GF-D8 (cell line): ENCODE measurements at places on chromosomes 3 and 15.

- no peak for DNase-seq
Measured at GRCh38 chr3:66115858-66116654, 77.3 kb upstream of the MAGI1 start.

GRCh38 chr3:49248840-49249227 lies 28.2 kb downstream of the C3orf62 start:
- DNase-seq: peak; percentile 84

DNA sequence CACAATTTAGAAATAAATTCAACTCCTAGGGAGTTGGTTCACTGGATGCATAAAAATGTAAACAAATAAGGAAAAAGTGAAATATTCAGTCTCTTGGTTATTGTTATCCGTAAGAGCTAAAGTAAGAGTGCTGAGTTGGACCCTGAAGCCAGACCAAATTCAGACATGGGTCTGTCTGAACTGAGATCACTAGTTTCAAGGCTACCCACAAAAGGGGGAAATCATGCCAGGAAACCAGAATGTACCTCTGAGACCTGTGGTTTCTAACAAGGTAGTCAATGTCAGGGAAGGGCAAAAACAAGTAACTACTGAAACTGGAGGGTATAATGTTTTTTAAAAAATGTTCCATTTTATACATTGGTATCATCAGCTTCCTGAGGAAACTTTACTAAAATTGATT lies 35.2 kb upstream of the GOLGA6L2 start:
- no peak for DNase-seq

DNA sequence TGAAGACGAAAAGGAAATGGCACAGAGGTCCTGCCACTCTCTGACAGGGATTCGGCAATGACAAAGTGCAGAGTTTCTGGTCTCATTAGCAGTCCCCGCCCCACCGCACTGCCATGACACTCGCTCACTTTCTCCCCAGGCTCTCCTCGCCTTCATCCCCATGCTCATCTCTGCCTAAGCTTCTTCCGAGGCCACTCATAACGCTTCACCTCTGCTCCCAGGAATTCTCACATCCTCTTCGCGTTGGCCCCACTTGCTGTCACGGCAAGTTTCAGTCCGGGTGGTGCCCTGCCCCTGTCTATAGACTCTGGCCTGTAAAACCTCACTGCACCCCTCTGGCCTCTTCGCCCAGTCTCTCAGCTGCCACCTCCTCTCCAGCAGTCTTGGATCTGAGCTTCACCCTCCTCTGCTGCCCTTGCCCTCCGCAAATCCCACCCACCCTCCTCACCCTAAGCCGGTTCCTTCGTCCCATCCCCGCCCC lies 654 bp downstream of the RUBCN start:
- no peak for DNase-seq

DNA sequence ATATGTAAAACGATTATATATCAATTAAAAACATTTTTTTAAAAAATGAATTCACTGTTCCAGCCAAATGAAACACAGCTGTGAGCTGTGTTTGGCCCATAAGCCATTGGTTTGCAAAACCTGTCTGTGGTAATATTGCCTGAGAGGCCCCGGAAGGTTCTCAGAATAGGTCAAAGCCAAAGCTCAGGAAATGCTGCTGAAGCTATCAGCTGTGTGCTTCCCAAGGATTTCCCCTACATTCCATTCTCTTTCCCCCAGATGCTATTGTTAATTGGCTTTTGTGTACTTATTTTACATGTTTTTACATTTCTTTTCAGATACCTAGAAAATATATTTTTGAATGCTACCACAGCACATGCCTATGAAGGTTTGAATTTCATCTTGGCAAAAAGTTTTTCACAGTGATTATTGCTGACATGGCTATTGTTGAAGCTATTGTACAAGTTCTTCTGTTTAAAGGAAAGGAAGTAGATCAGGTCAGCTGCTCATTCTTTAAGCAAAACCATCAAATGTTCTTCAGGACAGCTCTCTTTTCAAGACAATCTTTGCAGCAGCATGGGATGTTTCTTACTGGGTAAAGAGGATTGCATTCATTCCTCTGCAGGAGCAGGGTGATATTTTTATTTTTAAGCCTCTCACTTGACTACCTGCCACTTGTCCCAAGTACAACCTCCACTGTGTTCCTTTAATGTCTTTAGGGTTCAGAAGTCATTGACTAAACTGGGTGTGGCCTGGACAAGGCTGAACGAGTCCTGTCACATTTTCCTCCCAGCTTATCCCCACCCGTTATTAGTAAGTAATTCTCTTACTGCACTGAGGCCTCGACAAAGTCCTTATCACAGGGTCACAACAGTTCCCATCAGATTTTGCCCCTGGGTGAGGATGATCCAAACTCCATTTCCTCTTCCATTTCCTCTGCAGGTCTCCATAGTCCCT lies 26.3 kb upstream of the BNC1 start:
- no peak for DNase-seq

- DNase-seq: no peak
Measured at GRCh38 chr15:29853211-29853987, 31.1 kb upstream of the TJP1 start.

DNA sequence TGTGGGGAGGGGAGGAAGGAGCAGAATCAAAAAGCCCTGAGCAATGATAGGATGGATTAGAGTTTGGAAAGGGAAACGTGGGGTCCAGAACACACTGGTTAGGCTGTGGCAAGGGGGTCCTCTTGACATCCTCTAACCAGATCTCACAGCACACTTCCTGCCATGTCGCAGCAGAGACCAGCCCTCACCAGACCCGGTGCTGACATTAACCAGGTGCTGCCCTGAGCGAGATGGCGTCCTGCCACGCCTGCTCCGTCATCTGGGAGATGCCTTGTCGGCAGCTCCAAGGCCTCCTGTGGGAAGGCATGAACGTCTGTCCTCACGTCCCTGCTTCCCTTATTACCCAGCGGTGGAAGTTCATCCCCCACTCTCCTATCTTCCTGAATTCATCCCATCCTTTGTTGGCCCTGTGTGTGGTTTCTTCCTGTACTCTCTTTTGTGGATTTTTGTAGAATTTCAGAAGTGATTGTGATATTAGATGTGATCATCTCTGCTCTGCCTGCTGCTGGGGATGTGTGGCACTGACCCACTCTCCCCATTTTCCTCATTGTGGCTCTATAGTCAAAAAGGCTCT lies 29.4 kb upstream of the MYZAP start:
- DNase-seq: no peak

DNA sequence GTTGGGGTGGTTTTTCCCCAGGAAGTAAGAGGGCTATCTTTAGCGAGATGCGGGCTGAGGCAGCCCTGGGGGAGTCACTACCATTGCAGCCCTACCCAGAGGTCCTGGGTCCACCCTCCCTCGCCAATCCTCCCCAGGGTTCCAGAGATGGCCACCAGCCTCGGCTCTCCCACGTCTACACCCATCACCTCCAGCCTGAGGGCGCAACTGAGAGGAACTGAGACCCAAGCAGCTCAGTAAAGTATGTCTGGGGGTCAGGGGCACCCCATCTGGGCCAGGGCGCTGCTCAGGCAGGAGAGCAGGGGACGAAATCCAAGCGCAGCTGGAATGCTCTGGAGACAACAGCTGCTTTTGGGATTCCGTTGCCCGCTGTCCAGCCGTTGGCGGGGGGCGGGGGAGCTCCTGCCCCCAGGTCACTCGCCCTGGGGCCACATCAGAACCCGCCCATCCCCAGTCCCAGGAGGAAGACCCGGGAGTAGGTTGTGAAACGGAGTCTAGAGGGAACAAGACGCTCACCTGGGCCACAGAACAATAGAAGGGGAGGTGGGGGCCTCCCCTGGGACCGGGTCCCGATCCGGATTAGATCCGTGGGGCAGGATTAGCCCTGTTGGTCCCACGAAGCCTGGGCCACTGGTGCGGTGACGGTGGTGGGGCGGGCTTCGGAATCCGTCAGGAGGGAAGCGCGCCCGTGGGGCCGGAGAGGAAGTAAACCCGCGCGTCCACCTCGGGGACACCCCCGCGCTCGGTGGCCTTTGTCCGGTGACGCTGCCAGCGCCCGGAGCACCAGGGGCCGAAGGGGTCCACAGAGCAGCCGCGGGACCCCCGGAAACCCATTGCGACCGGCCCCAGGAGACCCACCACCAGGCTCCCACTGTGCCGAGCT lies 1.4 kb upstream of the NDUFAF3 start:
- peak; percentile 51 for DNase-seq

- no peak for DNase-seq
Measured at GRCh38 chr3:135503760-135504686, 461.5 kb upstream of the PPP2R3A start.

DNA sequence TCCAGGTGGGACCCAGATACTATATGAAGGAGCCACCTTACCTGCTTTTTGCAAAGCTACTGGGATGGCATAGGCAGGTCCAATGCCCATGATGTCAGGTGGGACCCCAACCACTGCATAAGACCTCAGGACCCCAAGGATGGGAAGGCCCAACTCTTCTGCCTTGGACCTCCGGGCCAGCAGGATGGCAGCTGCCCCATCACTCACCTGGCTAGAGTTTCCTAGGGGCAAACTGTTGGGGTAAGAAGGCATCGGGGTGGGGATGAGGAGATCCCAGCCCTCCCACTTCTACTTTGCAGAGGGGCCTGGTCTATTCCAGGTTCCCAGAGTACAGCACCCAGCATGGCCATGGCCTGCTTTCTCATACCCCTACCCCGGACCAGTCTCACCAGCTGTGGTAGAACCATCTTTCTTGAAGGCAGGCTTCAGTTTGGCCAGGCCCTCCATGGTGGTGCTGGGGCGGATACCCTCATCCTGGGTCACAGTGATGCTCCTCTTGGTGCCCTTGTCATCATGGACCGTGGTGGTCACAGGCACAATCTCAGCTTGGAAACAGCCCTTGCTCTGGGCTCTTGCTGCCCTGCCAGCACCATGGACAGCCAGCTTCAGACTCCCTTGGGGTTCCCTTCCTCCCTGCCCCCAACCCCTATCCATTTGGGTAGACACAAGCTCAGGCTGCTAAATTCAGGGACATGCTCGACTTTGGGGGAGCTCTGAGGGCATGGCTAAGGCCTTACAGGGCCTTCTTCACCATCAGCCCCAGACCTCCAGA lies 10.6 kb downstream of the ACAA1 start:
- DNase-seq: no peak

DNA sequence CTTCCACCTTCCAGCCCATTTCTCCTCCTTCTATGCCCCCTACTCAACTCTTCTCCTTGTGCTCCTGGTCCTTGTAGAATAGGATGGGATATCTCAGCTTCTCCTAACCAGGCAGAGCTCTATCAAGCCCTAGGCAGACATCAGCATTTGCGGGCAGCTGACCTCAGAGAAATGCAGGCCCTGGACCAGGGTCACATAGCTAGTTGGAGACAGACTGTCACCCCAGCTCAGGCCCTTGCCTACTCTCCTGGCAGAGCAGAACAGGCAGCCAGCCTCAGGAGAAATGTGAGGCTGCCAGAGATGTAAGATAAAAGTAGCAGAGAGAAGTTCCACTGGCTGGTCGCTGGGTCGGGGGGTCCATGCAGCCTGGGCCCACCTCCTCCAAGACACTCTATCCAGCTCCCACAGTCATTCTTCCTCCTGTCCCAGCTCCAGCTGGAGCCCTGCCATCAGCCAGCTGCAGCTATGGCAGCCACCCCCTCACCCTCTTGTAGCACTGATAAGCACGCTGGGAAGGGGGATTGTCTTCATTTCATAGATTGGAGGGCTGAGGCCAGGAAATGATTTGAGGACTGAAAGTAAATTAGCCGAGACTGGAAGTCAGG lies 4.0 kb downstream of the CYP8B1 start:
- DNase-seq: no peak

GRCh38 chr3:99686469-99686868 lies 48.1 kb downstream of the COL8A1 start:
- no peak for DNase-seq
